Right ventricle myocardium inferior (tissue), 1 donor: ENCODE measurements at places on chromosomes 4 and X. TPM values are rescaled to one million over a fixed set of nuclear protein-coding genes. Genes with fewer than 3 reads are reported as not detected.

Gene DDX53
- total RNA-seq: not detected

Gene XAGE3
- total RNA-seq: not detected

Gene ERVMER34-1
- 5.3 TPM for total RNA-seq

Gene ADD1
- 231 TPM for total RNA-seq

Gene MAP7D2
- 0.78 TPM for total RNA-seq

Gene XPNPEP2
- 0.68 TPM for total RNA-seq

Gene FRMPD3
- not detected for total RNA-seq

Gene MXD4
- 36.0 TPM for total RNA-seq

Gene PNMA6E
- total RNA-seq: not detected

Gene ARHGAP6
- 3.8 TPM for total RNA-seq

Gene COX7B
- 1,849 TPM for total RNA-seq

Gene EIF2S3
- total RNA-seq: 66.8 TPM

Gene KCND1
- 0.68 TPM for total RNA-seq

Gene DGKK
- total RNA-seq: not detected

Gene TASL
- 0.68 TPM for total RNA-seq

Gene LNX1
- total RNA-seq: 11.2 TPM

Gene SLC10A6
- total RNA-seq: 0.35 TPM

Gene RLIM
- 20.1 TPM for total RNA-seq

Gene NIPAL1
- total RNA-seq: 0.70 TPM

Gene TBC1D8B
- 2.5 TPM for total RNA-seq

Gene AGA
- total RNA-seq: 8.8 TPM

Gene CTSO
- total RNA-seq: 7.4 TPM

Gene ADAM29
- not detected for total RNA-seq

Gene TSPAN6
- 5.0 TPM for total RNA-seq

Gene GAGE12F
- not detected for total RNA-seq

Gene GLUD2
- 1.5 TPM for total RNA-seq

Gene HMX1
- total RNA-seq: not detected

Gene TEX11
- not detected for total RNA-seq

Gene CTAG1B
- not detected for total RNA-seq

Gene TMSB15C
- total RNA-seq: 0.19 TPM

Gene ANK2
- 284 TPM for total RNA-seq

Gene SAGE1
- not detected for total RNA-seq

Gene CCDC158
- total RNA-seq: 0.16 TPM

Gene SEPSECS
- total RNA-seq: 5.4 TPM

Gene PAGE5
- total RNA-seq: not detected

Gene RHOH
- 0.54 TPM for total RNA-seq

Gene PCYT1B
- total RNA-seq: not detected

Gene USP17L13
- not detected for total RNA-seq

Gene TRPC3
- total RNA-seq: 0.14 TPM

Gene XAGE1A
- total RNA-seq: not detected

Gene P2RY4
- total RNA-seq: not detected

Gene ASB12
- total RNA-seq: 2.5 TPM

Gene ASB9
- total RNA-seq: 1.5 TPM

Gene SHROOM3
- total RNA-seq: 15.2 TPM

Gene CNGA1
- total RNA-seq: not detected

Gene IQSEC2
- 11.6 TPM for total RNA-seq

Gene UGT2B17
- not detected for total RNA-seq

Gene FRMD7
- total RNA-seq: not detected

Gene CFAP47
- total RNA-seq: not detected

Gene RS1
- total RNA-seq: not detected

Gene TGIF2LX
- not detected for total RNA-seq

Gene EGF
- total RNA-seq: 13.1 TPM

Gene PABPC1L2A
- total RNA-seq: not detected

Gene DOK7
- 35.5 TPM for total RNA-seq

Gene ZCCHC12
- total RNA-seq: not detected

Gene TLR10
- not detected for total RNA-seq

Gene SRPX
- total RNA-seq: 63.8 TPM

Gene NEXMIF
- total RNA-seq: 0.22 TPM
